Activated CD8-positive, alpha-beta memory T cell treated with anti-CD3 and anti-CD28 coated beads, Interleukin-2, amount 50 U/mL, for 4 hours (primary cell): ENCODE measurements at places on chromosomes 1 and 21.

- DNase-seq: peak; percentile 34
Observed at GRCh38 chr1:58785442-58786058, 1.7 kb upstream of the JUN start.

- DNase-seq: no peak
Observed at GRCh38 chr1:192913683-192914082, 104.8 kb downstream of the RGS2 start.

- peak; percentile 42 for DNase-seq
Observed at GRCh38 chr1:203306089-203306964, 1.0 kb downstream of the BTG2 start.

DNA sequence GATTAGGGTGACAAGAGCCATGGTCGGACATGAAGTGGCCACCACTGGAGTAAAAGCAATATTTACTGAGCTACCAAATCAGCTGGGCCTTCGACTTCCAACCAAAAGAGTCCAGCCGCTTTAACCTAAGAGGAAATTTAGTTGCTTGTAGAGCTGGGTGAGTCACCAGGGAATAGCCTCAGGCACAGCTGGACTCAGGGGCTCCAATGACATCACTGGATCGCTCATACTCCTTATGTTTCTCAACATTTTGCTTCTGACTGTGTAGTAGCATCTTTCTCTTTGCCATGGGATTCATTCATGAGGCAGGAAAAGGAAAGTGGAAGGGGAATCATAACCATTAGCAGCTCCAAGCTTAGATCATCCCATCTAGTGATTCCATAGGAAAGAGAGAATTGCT lies 664.4 kb downstream of the MATN1 start:
- no peak for DNase-seq

GRCh38 chr1:18249631-18250030 lies 142.0 kb downstream of the IGSF21 start:
- no peak for DNase-seq

DNA sequence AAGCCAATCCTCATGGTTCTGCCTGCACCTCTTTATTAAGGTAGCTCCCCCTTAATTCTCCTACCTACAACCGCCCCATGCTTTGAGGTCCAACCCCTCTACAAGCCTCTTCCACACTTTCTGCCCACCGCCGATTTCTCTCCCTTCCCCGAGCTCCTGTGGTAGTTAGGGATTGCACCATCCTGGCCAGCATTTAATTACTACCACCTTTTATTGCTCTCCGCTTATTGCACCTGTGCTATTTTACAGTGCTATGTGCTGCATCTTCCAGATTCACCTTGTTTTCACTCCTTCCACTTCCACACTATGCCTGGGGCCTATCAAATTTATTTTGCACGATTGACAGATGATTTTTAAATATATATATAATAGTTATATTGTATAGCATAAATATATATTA lies 29.3 kb upstream of the DNAJC11 start:
- no peak for DNase-seq

- no peak for DNase-seq
Observed at GRCh38 chr1:157404063-157404501, 148.2 kb downstream of the FCRL5 start.

DNA sequence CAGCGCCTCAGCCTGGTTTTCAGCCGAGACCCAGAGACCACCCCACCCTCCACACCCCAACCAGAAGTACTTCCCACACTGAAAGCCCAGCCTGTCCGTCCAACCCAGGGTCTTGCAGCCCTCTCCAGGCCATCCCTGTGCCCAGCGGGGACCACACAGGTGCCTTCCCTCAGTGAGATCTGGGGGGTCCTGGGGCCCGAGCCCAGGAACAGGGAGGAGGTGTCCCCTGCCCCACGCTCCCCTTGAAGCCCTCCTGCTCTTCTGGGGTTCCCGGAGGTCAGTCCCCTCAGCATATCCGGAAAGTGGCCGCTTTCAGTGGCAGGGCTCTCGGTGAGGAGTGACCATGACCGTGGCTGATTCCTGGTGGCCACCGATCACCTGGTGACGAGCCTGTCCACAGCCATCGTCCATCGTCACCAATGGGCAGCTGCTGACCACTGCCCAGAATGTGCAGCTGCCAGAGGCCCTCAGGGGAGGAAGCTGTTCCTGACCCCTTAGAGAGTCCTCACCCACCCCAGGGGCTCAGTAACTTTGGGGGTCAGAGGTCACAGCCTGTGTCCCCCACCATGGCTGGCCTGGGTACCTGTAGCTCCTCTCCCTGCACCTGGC lies 3.4 kb downstream of the TMEM240 start:
- DNase-seq: no peak

- no peak for DNase-seq
Observed at GRCh38 chr1:53549287-53549686, 90.1 kb downstream of the DMRTB1 start.

GRCh38 chr1:236534151-236534651 lies 10.4 kb downstream of the LGALS8 start:
- DNase-seq: peak; percentile 23

GRCh38 chr1:53747841-53748240 lies 8.9 kb upstream of the GLIS1 start:
- DNase-seq: no peak

DNA sequence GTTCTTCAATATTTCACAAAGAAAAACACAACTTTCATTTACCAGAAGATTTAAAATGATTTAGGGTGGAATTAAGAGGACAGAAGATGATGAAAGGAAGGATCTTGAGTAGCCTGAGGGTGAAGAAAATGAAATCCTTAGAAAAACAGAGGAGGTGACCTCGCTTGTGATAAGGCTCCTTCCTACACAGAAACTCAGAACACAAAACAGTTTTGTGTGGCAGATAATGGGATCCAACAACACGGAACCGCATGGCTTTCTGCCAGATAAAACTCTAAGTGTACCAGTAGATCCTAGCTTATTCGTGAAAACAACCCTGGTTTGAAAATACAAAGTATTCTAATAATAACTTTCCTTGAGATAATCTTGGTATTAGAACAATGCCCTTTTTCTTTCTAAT lies 74.0 kb upstream of the EXO1 start:
- no peak for DNase-seq

- DNase-seq: no peak
Observed at GRCh38 chr1:162918151-162918754, 57.3 kb upstream of the CCDC190 start.

- peak; percentile 11 for DNase-seq
Observed at GRCh38 chr21:45317398-45318145, 29.9 kb upstream of the POFUT2 start.

DNA sequence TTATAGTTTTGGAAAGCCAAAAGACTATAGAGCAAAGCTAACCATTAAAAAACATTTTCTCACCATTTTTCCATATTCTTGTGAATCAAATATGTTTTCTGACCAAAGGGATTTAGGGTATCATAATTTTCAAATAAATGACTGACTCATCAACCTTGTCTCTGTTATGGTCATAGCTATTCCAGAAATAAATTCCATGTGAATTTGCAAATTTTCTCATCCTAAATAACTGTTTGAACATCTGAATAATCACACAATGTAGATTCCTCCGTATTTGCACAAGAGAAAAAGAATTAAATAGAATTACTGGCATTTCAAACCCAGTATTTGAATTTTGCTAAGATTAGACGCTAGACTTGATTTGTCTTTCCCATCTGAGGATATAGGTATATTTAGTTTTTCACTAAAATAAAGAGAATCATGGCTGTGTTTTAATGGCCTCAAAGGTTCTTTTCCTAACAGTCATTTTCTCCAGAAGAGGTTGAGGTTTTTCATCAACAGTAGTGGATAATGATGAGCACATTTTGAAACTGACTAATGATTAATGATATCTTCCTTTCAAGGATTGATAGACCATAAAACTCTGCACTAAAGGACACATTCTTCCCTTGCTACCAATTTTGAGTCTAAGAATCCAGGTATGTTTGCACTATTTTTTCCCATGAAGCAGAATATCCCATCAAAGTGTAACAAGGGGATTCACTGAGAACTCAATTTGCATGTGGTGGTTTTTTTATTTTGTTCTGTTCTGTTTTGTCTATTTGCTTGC lies 9.5 kb upstream of the DUSP23 start:
- no peak for DNase-seq

- DNase-seq: no peak
Observed at GRCh38 chr1:229249854-229250644, 20.9 kb upstream of the RAB4A start.

DNA sequence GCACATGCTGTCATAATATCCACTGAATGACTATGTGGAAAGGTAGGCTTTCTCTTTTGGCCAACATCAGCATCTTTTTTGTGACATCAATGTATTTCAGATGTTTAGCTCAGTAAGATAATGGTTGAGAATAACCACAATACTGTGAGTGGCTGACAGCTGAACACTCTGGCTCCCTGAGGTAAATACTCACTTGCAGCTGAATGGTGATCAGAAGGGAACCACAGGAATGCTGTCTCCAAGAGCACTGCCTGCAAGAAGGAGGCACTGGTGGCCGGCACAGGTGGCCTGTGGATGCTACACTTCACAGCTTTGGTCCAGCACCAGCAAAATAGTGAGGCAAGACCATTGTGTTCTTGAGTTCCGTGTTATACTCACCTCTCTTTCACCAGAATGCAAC lies 118.7 kb upstream of the PPM1J start:
- no peak for DNase-seq

DNA sequence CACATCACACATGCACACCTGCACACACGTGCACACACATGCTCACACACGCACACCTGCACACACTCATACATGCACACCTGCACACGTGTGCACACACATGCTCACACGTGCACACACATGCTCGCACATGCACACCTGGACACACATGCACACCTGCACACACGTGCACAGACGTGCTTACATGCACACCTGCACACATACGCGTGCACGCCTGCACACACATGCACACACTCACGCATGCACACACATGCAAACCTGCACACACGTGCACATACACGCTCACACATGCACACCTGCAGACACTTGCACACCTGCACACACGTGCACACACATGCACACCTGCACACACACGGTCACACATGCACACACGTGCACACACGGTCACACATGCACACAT lies 32.6 kb downstream of the CFAP74 start:
- DNase-seq: no peak

GRCh38 chr21:23039846-23040245 lies 2041.6 kb downstream of the NCAM2 start:
- no peak for DNase-seq

DNA sequence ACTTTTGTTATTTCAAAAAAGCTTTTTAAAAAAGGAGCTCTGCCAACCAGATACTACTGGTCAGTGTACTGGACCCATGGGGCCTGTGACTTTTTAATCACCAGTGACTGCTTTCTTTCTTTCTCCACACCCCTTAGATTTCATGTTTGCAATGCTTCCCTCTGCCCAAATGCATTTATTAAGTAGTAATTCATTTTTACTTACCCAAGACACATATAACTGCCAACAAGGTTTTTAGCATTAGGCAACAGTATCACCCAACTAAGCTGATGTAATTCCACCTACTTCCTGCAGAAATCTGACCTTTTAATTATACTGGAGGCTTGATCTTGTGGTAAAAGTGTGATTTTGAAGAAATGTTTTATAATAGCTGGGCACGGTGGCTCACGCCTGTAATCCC lies 12.5 kb downstream of the MECR start:
- DNase-seq: no peak

GRCh38 chr1:230068952-230069684 lies 2.1 kb downstream of the GALNT2 start:
- no peak for DNase-seq

DNA sequence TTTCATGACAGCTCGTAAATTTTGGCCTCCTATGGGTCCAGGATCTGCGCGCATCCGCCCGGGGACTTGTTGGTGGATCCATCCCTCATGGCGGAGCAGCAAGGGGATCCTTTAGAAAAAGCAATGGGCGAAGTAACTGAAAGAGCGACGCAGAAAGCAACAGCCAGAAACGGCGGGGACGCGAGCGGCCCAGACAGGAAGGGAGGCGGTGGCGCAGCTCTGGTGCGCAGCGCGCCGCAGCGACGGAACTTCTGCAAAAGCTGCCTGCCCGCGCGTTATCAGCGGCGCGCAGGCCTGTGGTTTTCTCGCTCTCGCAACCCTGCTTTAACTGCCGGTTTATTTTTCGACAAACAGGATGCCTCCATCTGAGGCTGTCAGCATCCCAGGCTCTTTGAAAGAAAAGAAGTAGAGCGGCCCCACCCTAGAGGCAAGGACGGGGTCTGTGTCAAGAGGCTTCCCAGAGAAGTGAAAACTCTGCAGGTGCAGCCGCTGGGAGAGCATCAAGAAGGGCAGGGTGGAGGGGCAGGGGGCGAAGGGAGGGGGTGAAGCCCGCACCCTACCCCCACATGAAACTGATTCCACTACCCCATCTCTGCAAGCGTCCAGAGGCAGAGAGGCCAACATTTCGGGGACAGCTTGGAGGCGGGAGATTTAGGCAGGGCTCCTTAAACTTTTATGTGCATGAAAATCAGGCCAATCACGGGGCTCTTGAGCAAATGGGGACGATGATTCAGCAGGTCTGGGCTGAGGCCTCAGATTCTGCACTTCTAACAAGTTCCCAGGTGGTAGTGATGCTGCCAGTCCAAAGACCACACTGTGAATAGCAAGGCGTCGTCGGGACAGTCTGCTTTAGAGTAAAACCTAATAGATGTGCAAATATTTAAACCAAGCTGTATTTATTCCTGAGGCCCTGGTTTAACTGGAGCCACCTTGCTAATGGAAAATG lies 22.2 kb downstream of the RUNX1 start:
- DNase-seq: peak; percentile 83

DNA sequence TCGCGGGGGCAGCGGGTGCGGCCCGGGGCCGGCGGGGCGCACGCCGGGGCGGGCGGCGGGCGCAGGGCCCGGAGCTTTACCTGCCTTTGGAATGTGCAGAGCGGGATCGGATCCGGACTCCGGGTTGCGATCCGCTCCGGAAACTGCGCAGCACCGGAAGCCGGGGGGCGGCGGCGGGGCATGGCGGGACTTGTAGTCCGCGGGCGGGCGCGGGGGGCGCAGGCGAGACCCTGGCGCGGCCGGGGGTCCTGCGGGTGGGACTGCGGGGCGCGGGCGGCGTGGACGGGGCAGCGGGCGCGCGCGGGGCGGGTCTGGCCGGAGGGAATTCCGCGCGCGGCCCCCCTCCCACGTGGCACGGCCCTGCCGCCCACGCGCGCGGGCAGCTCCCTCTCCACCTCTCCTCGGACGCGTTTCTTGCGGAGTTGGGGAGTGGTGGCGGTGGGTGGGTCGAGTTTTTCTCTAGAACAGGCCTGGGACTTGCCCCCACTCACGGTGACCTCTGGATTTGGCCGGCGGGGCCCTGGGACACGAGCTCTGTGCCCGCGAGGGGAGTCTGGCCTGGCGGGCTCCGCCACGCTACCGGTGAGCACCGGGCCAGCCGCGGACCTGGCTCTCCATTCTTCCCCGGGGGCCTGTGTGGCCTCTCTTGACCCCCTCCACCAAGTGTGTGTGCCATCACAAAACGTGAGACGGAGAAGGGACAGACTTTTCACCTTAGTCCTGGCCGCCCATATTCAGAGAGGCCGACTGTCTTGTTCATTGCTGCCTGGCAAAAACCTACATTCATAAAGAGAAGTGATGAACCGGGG lies at the start of gene PRDM15:
PRDM15 (minus strand) TSS at position 155 of the 809 bp plus-strand sequence. CDS start 18,981 bp downstream, outside the sequence.
- peak; percentile 85 for DNase-seq

- no peak for DNase-seq
Observed at GRCh38 chr1:57989877-57990276, 556.6 kb downstream of the OMA1 start.

- DNase-seq: no peak
Observed at GRCh38 chr1:165080253-165080896, 276.1 kb downstream of the LMX1A start.
